Right renal pelvis (tissue), 4 donors: ENCODE measurements at places on chromosomes 2 and 18.

GRCh38 chr2:215839816-215840215 lies 173.5 kb downstream of the MREG start:
- no peak for DNase-seq

DNA sequence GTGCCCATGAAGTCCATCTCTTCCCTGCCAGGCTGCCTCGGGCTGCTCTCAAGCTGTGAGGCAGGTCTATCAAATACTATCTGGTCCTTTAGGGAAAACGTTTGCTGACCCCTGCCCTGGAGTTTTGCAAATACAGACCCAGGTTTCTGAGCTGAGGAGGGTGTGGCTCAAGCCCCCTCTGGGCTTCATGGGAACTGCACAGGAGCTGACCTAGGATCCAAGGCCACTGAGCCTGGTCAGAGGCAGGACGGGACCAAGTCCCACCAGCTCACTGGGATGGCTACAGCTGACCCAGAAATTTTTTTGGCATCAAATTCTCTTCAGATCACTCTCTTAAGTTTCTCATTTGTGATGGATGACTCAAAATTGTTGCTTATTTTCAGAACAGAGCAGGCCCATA lies 14.1 kb downstream of the ZNF516 start:
- no peak for DNase-seq

DNA sequence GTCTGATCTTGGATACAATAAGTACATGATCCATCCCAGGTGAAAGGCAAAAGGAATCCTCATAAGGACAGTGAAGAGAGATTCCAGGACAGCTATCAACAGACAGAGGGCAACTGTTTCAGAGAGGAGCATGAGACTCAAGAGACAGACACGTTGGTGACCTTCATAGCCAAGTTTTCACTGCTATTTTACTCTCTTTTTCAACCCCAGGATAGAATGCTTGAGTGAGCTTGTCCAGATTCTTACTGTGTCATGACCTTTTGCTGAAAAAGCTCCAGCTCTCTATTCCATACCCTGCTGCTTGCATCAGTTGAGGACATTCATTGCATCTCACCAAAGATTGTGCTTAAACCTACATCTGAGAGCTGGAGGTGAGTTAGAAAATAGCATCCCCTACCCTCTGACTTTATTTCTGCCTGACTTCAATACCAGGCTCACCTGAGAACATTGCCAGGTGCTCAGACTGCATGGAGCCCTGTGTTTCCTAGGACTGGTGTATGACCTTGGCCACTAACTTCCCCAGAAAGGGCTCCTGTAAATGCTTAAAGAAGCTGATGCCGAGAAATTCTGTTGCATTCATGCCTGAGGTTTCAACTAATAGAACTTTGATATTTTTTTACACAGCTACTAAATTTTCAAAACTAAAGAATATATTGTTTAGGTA lies 70.4 kb upstream of the TMEM17 start:
- no peak for DNase-seq

GRCh38 chr2:6442252-6442985 lies 423.3 kb downstream of the CMPK2 start:
- DNase-seq = no peak

DNA sequence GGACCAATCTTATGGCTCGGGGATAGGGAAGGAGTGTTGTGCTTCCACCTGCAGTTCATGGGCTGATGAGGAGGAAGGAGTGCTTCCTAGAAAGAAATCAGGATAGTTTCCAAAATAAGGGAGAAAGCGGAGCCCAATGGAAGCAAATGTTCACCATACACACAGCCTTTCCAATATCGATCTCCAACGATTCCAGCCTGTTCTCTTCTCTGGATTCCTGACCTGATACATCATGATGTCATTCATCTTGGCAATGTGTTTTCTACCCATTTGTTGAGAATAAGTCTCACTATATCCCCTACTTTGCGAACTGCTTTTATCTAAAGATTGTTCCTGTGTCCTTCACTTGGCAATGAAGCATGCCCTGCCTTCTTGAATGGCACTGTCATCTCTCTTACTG lies 205.3 kb upstream of the SIX2 start:
- no peak for DNase-seq

- no peak for DNase-seq
Measured at GRCh38 chr2:195622966-195623365, 34.1 kb upstream of the SLC39A10 start.

DNA sequence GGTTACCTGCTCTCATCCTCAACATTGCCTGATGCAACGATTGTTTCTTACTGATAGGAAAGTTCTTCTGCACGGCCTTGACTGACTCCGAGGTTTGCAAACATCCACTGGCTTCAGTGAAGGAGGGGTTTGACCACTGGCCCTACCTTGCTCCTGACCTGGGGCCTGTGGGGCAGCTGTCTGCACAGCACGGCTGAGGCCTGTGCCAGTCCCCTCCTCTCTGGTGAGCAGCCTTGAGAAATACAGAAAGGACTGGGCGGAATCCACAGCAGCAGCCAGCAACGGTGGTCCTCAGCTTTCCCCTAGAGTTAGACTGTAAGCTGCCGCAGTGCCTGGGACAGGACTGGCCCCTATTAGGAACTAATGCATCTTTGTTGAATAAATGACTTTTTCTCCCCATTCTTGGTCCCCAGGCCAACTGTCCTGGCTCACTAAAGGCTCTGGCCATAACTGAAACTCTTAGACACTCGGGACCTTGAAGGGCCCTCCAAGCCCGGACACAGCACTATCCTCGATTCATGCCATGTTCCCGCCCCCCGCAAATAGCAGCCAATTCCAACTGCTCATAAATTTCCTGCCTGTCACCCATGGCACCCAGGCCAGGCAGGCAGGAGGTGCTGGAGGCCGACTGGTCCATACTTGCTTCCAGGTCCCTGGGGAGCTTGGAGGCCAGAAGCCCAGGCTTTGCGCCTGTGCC lies 26.7 kb downstream of the ATOH8 start:
- no peak for DNase-seq

DNA sequence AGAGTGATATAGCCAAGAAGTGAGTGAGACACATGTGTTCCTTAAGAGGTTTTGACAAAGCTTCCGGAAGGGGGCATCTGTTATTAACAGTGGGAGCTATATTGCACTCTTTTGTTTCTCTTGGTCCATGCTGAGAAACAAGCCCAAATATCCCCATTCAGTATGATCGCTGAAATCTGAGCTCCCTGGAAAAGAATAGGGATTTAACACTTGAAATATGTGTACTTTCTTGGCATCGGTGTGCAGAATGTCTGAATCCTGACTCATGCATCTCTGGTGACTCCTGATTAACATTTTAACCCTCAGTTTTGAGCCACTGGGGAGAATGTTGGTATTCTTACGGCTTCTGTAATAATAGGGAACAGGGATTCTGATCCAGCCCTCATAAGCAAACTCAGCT lies 448.1 kb downstream of the TSN start:
- DNase-seq = no peak

GRCh38 chr18:44119607-44120006 lies 561.1 kb upstream of the SETBP1 start:
- DNase-seq = no peak

DNA sequence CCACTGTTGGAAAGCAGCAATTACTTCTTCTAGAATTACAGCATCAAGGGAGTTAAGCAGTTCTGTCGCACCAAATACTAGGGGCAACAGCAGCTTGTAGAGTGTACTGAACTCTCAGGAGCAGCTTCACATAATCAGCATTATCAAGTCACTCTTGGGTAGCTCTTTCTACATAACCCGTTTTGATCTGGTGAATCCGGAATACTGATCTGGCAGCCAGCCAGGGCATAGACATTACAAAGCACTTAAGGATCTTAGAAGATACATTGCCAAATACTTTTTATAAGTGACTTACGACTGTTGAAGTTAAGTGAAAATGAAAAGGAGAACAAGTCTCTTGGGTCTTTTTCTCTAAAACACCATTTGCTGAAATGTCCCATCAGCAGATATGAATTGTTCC lies 73.2 kb upstream of the NETO1 start:
- no peak for DNase-seq

GRCh38 chr2:62398356-62398755 lies 107.6 kb downstream of the TMEM17 start:
- no peak for DNase-seq

- DNase-seq = no peak
Measured at GRCh38 chr2:209900638-209901037, 101.8 kb upstream of the RPE start.

DNA sequence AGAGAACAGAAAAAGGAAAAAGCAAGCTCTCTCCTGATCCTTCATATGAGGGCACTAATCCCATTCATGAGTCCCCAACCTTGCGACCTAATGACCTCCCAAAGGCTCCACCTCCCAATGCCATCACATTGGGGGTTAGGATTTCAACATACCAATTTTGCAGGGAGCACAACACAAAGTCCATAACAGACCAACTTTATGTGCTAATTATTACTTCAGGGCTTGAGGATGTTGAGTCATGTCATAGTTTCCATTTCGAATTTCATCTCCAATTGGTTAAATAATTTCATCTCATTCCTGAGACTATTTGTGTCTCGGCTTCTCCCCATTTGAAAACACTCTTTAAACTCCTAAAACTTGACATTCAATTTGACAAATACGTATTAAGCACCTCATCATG lies 69.9 kb upstream of the KLF7 start:
- DNase-seq = no peak
